Central memory CD8-positive, alpha-beta T cell (primary cell): ENCODE measurements at places on chromosomes 6 and 20.

- no peak for DNase-seq
- H3K27ac ChIP-seq = no peak overlapping the region
- H3K27me3 ChIP-seq = peaks cover 20% of the 10 kb centered on the region
- no peaks in the 10 kb centered on the region for H3K4me1 ChIP-seq
- no peak overlapping the region for H3K4me3 ChIP-seq
- H3K36me3 ChIP-seq = no peaks in the 10 kb centered on the region
Observed at GRCh38 chr6:10487668-10488327, 33.4 kb upstream of the GCNT2 start.

GRCh38 chr6:63742060-63742459 is 106.5 kb downstream of the PHF3 start:
- H3K27ac ChIP-seq = no peak overlapping the region
- H3K27me3 ChIP-seq = peaks cover 3% of the 10 kb centered on the region
- H3K4me3 ChIP-seq = no peak overlapping the region

DNA sequence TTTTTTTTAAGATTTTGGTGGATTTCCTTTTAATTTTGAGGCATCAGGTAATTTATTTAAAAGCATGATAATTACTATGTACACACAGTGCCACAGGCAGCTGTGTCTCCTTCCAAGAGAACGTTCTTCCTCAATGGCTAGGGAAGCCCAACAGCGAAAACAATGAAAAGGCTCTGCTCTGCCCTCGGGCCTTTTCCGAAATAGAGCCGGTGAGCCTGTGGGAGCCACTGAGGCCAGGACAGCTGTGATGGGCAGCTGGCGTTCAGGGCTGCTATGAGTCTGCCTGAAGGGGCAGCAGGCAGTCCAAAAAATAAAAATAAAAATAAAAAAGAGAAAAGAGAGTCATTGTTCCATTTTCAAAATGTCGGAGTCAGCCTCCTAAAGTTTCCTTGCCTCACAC is 443.8 kb downstream of the KIF16B start:
- no peaks in the 10 kb centered on the region for H3K36me3 ChIP-seq
- no peaks in the 10 kb centered on the region for H3K4me1 ChIP-seq
- no peak overlapping the region for H3K27ac ChIP-seq
- no peak for DNase-seq

DNA sequence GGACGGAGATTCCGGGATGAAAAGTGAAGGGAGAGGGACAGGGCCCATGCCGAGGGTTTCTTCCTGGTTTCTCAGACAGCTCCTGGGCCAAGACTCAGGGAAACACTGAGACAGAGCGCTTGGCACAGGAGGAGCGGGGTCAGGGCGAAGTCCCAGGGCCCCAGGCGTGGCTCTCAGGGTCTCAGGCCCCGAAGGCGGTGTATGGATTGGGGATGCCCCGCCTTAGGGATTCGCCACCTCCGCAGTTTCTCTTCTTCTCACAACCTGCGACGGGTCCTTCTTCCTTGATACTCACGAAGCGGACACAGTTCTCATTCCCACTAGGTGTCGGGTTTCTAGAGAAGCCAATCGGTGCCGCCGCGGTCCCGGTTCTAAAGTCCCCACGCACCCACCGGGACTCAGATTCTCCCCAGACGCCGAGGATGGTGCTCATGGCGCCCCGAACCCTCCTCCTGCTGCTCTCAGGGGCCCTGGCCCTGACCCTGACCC is 55.0 kb upstream of the HLA-A start:
- DNase-seq = peak; percentile 41
- peak overlapping the region; percentile 88 for H3K4me3 ChIP-seq
- no peaks in the 10 kb centered on the region for H3K27me3 ChIP-seq
- H3K36me3 ChIP-seq = peaks cover 21% of the 10 kb centered on the region
- H3K27ac ChIP-seq = peak overlapping the region; percentile 97

DNA sequence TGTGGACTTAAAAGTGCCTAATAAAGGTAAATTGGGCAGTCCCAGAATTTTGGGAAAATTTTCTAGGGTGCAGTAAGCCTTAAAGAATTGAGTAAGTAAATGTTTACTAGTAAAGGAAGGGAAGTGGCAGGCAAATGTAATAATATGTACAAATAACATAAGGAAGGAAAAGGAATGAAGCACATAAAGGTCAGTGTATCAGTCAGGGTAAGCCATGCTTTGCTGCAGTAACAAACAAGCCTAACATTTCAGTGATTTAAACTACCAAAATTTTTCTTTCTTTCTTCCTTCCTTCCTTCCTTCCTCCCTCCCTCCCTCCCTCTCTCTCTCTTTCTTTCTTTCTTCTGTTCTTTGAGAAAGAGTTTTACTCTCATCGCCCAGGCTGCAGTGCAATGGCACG is 117.5 kb downstream of the HAO1 start:
- no peaks in the 10 kb centered on the region for H3K36me3 ChIP-seq
- H3K27me3 ChIP-seq = no peaks in the 10 kb centered on the region
- H3K4me1 ChIP-seq = no peaks in the 10 kb centered on the region
- no peak for DNase-seq

DNA sequence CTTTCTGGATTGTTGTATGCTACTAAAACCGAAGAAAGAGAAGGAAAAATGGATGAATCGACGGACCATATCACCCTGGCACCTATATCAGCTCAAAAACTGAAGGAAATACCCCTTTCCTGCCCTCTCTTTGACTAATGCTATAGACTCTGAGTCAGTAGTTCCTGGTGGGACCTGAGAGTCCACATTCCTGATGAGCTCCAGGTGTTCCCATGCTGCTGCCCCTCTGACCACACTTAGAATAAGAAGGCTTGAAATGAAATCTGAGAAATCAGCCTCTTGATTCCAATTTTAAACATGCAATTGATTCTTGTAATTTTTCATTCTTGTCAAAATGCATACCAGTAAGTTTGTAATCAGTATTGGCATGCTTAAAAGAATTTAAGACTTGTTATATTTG is 75.2 kb downstream of the PRL start:
- H3K27ac ChIP-seq = no peak overlapping the region
- no peaks in the 10 kb centered on the region for H3K36me3 ChIP-seq
- no peaks in the 10 kb centered on the region for H3K4me1 ChIP-seq

GRCh38 chr20:17844549-17845298 is 123.9 kb downstream of the SNX5 start:
- no peaks in the 10 kb centered on the region for H3K27me3 ChIP-seq
- no peak for DNase-seq
- H3K27ac ChIP-seq = peak overlapping the region; percentile 92
- H3K4me1 ChIP-seq = peaks cover 26% of the 10 kb centered on the region
- H3K4me3 ChIP-seq = no peak overlapping the region

DNA sequence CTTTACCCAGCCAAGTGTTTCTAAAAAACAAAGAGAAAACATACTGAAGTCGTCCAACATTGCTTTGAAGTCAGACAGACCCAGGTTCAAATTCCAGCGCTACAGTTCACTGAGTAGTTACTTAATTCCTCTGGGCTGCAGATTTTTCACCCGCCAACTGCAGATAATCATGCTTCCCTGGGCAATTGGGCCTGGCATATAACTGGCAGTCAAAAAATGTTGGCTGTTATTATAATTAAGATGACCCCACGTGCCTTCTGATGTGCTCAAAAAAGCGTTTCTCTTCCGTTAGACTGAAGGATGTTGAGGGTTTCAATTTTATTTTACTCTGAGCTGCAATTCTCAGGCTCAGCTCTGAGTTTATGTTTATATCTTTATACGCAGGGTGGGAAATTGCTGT is 156.1 kb upstream of the CITED2 start:
- DNase-seq = no peak
- H3K27me3 ChIP-seq = no peaks in the 10 kb centered on the region
- H3K4me1 ChIP-seq = peaks cover 36% of the 10 kb centered on the region
- H3K36me3 ChIP-seq = peaks cover 3% of the 10 kb centered on the region
- peak overlapping the region; percentile 75 for H3K4me3 ChIP-seq

GRCh38 chr6:125989631-125990030 is 3.3 kb downstream of the TRMT11 start:
- no peak overlapping the region for H3K27ac ChIP-seq
- H3K27me3 ChIP-seq = no peaks in the 10 kb centered on the region
- no peak overlapping the region for H3K4me3 ChIP-seq
- no peaks in the 10 kb centered on the region for H3K36me3 ChIP-seq

GRCh38 chr20:60999250-60999649 is 252.8 kb upstream of the CDH4 start:
- H3K27ac ChIP-seq = no peak overlapping the region
- DNase-seq = no peak
- H3K4me3 ChIP-seq = no peak overlapping the region
- peaks cover 4% of the 10 kb centered on the region for H3K36me3 ChIP-seq

DNA sequence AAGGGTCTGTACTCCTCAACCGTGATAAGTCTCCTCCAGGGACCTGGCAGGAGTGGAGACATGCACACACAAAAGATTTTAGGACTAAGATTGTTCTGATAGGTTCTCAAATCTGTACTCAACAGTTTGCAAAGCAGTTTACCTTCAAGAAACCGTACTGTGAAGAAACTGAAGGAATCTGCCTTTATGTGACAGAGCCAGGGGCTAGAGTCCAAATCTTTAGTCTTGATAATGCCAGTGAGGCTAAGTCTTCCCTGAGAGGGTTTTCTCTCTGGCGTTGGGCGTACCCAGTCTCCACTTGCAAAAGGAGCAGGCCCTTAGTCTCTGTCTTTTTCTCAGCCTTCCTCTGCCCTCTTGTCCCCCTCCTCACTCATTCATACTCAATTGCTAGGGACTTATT is 47.5 kb downstream of the RALY start:
- H3K4me3 ChIP-seq = no peak overlapping the region
- H3K4me1 ChIP-seq = peaks cover 85% of the 10 kb centered on the region
- H3K27ac ChIP-seq = peak overlapping the region; percentile 67
- peaks cover 12% of the 10 kb centered on the region for H3K36me3 ChIP-seq
- no peaks in the 10 kb centered on the region for H3K27me3 ChIP-seq

GRCh38 chr6:67064323-67064722 is 1357.3 kb upstream of the EYS start:
- H3K27ac ChIP-seq = no peak overlapping the region
- no peak for DNase-seq
- no peaks in the 10 kb centered on the region for H3K4me1 ChIP-seq
- H3K36me3 ChIP-seq = no peaks in the 10 kb centered on the region

DNA sequence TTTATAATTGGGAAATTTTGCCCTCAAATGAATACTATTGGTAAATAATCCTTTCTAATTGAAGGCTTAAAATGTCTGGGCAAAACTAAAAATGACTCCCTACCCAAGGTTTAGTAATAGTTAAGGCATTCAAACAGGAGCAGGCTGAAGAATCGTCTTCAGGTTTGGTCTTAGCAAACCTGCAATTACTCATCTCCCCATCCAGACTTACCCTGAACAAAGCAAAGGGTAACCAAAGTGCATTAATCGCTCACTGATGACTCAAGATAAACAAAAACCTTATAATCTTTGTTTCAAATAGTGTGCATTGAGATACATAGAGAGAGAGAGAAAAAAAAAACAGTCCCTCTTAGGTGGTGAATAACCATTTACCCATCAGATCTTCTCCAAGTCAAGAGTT is 225.5 kb downstream of the BMP2 start:
- H3K4me3 ChIP-seq = no peak overlapping the region
- H3K36me3 ChIP-seq = no peaks in the 10 kb centered on the region
- DNase-seq = no peak

GRCh38 chr20:11718474-11719094 is 199.1 kb upstream of the BTBD3 start:
- H3K27ac ChIP-seq = no peak overlapping the region
- no peak for DNase-seq
- no peak overlapping the region for H3K4me3 ChIP-seq
- H3K4me1 ChIP-seq = no peaks in the 10 kb centered on the region

DNA sequence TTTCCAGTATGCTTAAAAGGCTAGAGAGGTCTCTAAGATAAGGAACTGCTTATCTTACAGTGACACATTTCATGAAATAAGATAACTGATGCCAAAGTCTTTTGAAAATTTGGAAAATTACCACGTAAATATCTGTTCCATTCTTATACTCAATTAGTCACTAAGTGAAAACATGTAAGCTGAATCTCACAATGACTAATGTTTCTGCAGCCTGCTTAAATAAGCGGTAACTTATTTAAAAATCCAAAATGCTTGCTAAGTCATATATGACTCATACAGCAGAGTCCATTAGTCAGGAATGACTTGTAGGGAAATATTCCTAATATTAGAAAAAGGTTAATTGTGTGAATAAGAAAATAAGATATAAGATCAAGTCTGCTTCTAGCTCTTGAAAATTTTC is 27.8 kb upstream of the LGSN start:
- H3K4me3 ChIP-seq = no peak overlapping the region
- no peaks in the 10 kb centered on the region for H3K36me3 ChIP-seq
- DNase-seq = no peak
- no peaks in the 10 kb centered on the region for H3K4me1 ChIP-seq

DNA sequence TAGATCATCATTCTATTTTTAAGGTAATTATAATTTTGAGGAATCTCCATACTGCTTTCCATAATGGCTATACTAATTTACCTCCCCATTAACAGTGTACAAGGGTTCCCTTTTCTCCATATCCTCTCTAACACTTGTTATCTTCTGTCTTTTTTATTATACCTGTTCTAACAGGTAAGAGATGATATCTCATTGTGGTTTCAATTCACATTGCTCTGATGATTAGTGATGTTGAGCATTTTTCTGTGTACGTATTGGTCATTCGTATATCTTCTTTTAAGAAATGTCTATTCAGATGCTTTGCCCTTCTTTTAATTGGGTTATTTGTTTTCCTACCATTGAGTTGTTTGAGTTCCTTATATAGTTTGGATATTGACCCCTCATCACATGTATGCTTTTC is 81.6 kb upstream of the SCAF8 start:
- H3K4me1 ChIP-seq = no peaks in the 10 kb centered on the region
- DNase-seq = no peak
- no peaks in the 10 kb centered on the region for H3K27me3 ChIP-seq

DNA sequence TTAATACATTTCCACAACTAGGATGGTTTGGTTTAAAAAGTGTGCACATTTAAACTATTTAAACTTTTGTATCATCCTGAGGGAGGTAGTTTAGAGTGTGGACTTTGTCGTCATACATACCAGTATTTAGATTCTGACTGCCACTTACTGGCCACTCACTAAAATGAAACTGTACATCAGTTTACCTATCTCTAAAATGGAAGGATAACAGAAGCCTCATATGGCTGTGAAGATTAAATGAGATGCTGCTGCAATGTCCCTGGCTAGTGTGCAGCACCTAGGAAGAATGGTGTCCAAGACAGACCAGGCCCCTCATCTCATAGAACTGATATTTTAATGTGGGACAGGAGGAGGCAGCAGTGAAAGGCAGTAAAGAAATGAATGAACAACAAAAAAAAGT is 12.0 kb upstream of the PKIG start:
- no peak overlapping the region for H3K4me3 ChIP-seq
- no peaks in the 10 kb centered on the region for H3K4me1 ChIP-seq
- DNase-seq = no peak
- no peak overlapping the region for H3K27ac ChIP-seq
- H3K36me3 ChIP-seq = no peaks in the 10 kb centered on the region
- no peaks in the 10 kb centered on the region for H3K27me3 ChIP-seq
